ENCODE measurements at places on chromosomes 7 and 10. TPM values are rescaled to one million over a fixed set of nuclear protein-coding genes. Genes with fewer than 3 reads are reported as not detected.

- no peaks in the 10 kb centered on the region for H3K4me1 ChIP-seq
- no peaks in the 10 kb centered on the region for H3K36me3 ChIP-seq
- no peak overlapping the region for H3K4me3 ChIP-seq
- no peaks in the 10 kb centered on the region for H3K27me3 ChIP-seq
- no peak overlapping the region for H3K27ac ChIP-seq
These were observed 50.3 kb upstream of the SLC29A3 start for GRCh38 chr10:71268758-71269157.

DNA sequence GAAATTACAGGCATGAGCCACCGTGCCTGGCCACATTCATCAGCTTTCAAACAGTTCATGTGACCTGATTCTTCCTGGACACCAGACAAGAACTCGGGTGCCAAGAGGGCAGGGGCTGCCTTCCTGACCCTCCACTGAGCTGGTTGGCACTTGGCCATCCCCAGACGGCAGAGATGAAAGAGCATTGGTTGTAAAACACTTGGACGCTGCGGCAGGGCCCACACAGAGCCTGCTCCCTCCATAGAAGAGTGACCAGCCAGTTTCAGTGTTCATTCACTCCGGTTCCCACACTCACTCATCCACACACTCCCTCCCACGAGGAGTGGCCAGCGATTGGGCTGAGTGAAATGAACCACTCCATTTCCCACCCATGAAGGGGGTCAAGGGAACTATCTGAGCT is 112.3 kb downstream of the ITGB8 start:
- no peaks in the 10 kb centered on the region for H3K4me1 ChIP-seq
- peaks cover 2% of the 10 kb centered on the region for H3K27me3 ChIP-seq
- H3K27ac ChIP-seq, result no peak overlapping the region
- DNase-seq, result no peak
- H3K4me3 ChIP-seq, result no peak overlapping the region

DNA sequence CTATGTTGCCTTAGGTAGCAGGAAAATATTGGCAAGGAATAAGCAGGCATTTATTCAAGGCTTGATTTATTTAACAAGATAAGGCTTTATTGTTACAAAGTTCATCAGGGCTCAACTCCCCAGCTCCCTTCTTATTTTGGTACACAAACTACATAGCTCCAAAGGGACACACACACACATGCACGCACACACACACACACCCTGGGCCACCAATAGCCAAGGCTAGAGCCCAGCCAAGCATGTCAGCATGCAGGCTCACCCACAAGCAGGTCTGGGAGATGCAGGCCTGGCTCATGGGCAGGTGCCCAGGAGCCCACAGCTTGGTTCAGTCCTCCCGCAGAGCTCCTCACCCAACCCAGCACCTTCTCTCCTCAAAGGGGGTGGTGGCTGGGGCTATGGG is 23.4 kb downstream of the LEP start:
- peaks cover 19% of the 10 kb centered on the region for H3K27me3 ChIP-seq
- no peak overlapping the region for H3K4me3 ChIP-seq
- no peak overlapping the region for H3K27ac ChIP-seq
- H3K4me1 ChIP-seq, result no peaks in the 10 kb centered on the region
- no peak for DNase-seq

Gene C10orf90
- total RNA-seq, result not detected

- no peaks in the 10 kb centered on the region for H3K4me1 ChIP-seq
- no peak overlapping the region for H3K27ac ChIP-seq
- no peaks in the 10 kb centered on the region for H3K36me3 ChIP-seq
These were observed 19.0 kb upstream of the CLDN4 start for GRCh38 chr7:73811760-73812168.
